ENCODE measurements at places on chromosomes 7 and 10.
A peak's percentile ranks its signal among the peaks of the same experiment; 100 is the strongest.

GRCh38 chr7:86889501-86889900 is 170.0 kb downstream of the ELAPOR2 start:
- DNase-seq, result no peak

- no peak for DNase-seq
These were observed 3.7 kb upstream of the COL13A1 start for GRCh38 chr10:69797959-69798358.

DNA sequence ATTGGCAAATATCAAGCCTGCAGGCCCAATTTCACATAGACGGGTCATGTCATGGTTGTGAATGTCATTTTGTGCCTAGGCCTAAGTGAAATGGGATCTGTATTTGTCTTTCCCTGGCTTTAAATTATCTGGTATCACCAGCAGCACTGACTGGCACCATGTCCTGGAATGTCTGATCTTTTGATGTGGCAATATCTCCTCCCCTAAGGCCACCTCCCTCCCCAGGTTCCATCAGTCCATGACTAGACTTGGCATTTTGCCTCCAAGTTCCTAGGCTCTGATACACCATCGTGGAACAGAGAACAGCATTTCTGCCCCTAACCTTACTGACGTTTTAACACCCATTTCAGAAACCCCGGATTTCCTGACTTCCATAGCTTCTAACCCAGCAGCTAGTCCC is 513.9 kb downstream of the GALNT17 start:
- no peak for DNase-seq

- no peak for DNase-seq
These were observed 9.6 kb upstream of the KIF5B start for GRCh38 chr10:32065856-32066255.

- no peak for DNase-seq
These were observed 80.0 kb downstream of the DAGLB start for GRCh38 chr7:6367701-6368211.

GRCh38 chr10:3668276-3668965 is 116.6 kb downstream of the KLF6 start:
- DNase-seq, result peak; percentile 53

GRCh38 chr7:112459645-112460044 is 9.4 kb downstream of the IFRD1 start:
- no peak for DNase-seq

- DNase-seq, result no peak
These were observed 3.3 kb upstream of the MAP3K8 start for GRCh38 chr10:30430544-30431298.

DNA sequence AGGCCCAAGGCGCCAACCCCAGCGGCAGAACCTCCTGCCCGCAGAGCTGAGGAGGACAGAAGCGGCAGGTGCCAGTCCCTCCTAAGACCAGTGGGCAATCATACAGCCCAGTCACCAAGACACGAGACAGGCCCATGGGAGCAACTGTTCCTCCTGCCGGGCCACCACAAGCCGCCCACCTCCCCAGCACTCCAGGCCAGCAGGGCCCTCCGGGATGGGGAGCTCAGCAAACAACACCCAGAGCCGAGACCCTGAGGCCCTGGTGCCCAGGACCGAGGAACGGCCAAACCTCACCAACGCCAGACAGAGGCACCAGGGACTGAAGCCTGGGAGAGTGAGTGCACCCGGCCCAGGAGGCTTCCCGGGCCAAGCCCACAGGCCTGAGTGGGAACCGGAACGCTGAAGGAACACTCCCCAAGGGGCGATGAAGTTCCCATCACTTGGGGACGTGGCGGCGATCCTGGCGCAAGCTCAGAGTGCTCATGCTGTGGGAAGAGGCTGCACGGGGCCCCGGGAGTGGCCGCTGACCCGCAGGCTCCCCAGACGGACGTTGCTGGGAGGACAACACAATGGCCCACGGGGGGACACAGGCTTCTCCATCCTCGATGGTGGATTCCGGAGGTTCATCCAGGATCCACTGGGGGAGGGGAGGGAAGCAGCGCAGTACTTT is 35.1 kb downstream of the GPER1 start:
- no peak for DNase-seq

GRCh38 chr10:124436191-124436638 is 13.6 kb downstream of the NKX1-2 start:
- DNase-seq, result no peak

DNA sequence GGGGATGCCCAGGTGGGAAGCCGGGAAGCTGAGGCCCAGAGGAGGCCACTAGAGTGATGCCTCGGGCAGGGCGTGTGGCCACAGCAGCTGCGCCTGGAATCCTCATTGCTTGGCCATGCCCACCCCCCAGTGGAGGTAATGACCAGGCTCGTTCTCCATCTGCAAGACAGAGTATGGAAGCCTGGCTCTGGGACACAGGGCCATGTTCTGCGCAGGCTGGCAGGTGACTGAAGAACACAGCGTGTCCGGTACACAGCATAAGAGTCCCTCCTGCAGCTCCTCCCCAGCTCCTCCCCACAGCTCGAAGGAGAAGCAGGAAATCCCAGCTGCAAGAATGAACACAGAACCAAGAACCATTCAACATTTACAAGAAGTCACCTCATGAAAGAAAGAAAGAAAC is 64.8 kb downstream of the SMURF1 start:
- DNase-seq, result no peak

DNA sequence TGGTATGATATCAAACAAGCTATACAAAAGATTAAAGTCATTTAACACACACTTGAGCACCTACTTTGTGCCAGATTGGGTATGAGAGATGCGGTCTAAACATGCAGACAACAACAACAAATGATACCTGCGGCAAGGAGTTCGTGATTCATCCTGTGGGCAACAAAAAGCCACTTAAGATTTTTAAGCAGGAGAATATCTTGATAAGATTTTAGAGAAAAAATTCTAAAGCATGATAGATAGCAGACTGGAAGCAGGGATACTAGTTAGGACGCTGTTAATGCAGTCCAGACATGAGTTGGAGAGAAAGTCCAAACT is 1.6 kb upstream of the KBTBD2 start:
- DNase-seq, result no peak

DNA sequence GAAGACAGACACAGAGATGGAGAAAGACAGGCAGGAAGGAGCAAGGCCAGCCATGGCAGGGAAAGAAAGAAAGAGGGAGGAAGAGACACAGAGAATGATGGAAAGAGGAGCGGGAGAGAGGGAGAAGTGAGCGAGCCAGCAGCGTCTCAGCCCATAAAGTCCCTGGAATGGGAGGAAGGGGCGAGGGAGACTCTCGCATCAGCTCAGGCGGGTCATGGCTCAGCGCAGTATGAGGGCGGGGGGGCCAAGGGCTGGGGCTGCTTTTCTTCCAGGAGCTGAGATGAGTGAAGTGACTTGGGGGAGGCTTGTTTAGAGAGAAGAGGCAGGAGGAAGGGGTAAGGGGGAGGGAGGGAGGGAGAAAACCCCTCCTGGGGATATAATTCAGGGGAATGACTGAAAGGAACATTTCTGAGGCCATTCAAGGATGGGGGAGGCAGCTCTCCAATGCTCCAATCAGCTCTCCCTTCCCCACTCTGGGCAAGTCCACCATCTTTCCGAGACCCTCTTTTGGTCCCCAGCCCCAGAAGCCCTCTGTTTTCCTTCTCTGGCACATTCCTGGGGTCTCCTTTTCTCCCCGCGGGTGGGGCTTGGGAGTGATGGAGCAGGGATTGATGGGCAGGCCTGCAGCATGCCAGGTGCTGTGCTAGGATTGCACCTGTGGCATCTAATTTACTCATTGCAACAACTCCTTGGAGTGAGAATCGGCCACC is 87.9 kb downstream of the HIF1AN start:
- DNase-seq, result no peak

DNA sequence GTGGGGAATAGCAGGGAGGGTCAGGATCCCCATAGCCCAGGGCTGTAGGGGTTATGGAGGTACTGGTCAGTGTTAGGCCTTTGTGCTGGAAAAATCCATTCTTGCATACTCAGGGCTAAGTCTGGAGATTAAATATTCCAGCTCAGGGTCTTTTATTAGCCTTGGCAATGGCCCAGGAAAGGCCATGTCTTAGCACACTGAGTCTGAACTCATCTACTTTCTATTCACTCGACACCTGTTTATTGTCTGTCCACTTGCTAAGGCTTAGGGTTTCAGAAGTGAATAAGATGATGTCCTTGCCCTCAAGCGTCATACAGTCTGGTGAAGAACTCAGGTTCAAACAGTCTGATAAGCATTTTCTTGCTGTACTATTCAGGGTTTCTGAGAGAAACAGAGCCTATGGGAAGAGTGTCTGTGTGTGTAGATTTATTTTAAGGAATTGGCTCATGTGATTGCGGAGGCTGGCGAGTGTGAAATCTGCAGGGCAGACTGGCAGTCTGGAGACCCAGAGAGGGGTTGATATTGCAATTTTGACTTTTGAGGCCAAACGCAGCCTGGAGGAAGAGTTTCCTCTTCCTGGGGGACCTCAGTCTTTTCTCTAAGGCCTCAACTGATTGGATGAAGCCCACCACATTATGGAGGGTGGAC is 135.8 kb downstream of the RAMP3 start:
- DNase-seq, result no peak

GRCh38 chr7:121278120-121279021 is 50.4 kb upstream of the WNT16 start:
- DNase-seq, result no peak

DNA sequence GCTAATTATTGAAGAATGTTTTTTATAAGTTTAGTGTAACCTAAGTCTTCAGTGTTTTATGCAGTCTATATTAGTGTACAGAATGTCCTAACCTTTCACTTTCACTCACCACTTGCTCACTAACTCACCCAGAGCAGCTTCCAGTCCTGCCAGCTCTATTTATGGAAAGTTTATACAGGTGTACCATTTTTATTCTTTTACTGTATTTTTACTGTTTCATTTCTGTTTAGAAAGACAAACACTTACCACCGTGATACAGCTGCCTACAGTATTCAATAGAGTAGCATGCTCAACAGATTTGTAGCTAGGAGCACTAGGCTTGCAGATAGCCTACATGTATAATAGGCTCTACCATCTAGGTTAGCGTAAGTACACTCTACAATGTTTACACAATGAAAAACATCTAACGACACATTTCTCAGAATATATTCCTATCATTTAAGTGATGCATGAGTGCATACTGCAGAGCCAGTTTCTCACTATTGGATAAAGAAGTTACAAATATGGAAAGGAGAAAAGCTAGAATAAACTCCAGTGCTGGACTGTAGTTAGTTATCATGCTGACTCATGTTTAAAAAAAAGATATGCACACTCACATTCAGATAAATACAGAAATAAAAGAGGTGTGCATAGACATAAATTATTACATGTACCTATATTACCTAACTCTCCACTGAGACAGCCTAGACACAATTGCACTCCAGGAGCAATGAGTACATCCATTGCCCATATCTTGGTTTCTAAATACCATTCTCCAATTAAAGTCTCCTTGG is 30.4 kb downstream of the STEAP1B start:
- no peak for DNase-seq

DNA sequence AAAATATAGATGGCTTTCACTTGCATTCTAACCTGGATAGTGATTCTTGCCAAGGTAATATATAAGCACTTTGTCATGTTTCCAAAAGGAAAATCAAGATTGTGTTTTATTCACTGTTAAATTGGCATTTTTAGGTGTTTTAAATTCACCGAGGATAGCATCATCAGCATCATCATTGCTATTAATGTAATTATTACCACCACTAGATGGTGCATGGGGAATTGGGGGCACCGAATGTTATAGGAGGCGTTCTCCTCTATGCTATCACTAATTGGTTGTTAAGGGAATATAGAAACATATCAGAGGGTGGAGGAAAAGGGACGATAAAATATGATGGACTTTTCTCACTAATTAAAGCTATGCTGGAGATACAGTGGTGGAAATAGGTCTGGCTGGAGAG is 95.5 kb downstream of the CELF2 start:
- no peak for DNase-seq

DNA sequence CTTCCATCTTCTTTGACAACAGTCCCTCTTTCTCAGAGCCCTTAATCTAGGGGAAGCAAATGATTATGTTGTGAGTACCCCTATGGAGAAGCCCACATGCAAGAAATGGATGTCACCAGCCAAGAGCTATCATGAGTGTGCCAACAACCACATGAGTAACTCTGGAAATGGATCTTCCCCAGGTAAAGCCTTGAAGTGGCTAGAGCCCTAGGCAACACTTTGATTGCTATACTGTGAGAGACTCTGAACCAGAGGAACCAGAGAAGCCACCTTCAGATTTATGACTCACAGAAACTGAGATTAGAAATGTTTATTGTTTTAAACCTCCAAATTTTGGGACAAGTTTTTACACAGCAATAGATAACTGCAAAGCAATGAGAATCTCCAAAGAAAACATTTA is 60.9 kb upstream of the COL1A2 start:
- DNase-seq, result no peak

DNA sequence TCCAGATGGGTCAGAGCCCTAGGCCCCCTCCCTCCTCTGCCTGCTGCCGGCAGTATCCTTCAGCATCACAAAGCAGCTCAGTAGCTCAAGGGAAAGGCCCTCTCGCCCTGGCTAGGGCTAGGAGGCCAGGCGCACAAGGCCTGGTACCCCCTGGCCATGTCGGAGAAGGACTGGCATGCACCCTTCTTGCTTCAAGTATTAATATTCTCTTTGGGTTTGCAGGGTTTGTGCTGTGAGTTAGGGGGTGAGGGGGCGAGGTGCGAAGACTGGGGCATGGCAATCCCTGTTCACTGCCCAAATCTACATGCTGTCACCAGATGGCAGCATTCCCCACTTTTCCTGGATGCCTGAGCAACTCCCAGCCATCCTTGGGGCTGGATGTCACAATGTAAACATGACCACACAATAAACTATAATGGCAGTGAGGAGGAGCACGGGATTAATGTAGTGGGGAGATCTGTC is 105.2 kb downstream of the NEURL1 start:
- DNase-seq, result no peak

DNA sequence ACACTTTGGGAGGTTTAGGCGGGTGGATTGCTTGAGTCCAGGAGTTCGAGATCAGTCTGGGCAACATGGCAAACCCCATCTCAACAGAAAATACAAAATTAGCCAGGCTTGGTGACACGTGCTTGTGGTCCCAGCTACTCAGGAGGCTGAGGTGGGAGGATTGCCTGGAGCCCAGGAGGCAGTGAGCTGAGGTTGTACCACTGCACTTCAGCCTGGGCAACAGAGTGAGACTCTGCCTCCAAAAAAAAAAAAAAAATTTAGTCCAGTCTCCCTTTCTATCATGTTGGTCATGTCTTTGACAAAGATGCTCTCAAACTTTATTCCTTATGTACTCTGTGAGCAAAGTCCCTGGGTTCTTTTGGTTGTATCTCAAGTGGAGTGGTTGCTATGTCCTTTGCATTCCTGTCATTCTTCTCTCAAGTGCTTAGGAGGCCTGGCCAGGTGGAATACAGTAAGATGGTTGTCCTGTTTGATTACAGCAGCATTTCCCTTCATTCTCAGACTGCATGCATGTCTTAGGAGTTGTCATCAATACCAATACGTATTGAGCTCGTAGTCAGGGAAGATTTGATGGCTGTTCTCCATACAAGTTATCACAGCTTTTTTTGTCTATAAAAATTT is 85.7 kb downstream of the MMRN2 start:
- no peak for DNase-seq

DNA sequence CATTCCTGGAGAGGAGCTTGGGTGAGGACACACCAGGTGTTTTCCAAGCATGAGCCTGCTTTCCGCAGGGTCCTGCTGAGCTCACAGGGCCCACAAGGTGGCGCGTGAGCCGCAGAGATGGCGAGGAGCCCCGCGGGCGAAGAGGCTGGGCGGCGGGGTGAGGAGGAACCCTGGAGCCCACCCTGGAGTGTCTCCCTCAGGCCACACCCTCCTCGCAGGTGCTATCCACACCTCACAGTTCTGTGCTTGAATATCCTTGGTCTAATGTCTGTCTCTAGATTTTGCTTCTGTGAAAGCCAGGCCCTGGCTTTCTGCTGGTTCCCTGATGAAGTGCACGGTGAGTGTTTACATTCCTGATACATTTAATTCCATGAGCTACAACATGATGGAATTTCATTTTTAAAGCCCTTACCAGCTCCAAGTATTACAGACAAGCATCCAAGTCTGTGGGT is 433.6 kb downstream of the ACTR3B start:
- DNase-seq, result no peak
